ENCODE measurements at places on chromosomes 16 and 17.
A peak's percentile ranks its signal among the peaks of the same experiment; 100 is the strongest.

DNA sequence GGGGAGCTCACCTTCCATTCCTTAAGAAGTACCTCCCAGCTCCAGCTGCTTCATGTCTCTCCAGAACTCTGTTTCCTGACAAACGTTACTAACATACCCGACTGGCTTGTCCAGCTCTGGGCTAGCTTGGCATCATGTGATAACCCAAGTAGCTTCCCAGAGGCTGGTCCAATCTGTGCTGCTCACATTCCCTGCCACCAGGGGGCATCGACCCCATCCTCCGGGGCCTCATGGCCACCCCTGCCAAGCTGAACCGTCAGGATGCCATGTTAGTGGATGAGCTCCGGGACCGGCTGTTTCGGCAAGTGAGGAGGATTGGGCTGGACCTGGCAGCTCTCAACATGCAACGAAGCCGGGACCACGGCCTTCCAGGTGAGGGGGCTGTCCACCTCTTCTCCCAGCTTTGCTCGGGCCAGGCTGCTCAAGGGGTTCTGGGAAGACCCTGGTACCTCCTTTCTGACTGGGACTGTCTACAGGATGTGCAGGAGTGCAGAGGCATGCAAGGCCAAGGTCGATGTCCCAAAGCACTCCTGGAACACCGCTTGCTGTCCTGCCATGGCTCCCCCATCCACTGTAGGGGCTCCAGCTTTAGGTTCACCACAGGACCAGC, 7.6 kb downstream of the EPX start:
- peak; percentile 77 for DNase-seq

DNA sequence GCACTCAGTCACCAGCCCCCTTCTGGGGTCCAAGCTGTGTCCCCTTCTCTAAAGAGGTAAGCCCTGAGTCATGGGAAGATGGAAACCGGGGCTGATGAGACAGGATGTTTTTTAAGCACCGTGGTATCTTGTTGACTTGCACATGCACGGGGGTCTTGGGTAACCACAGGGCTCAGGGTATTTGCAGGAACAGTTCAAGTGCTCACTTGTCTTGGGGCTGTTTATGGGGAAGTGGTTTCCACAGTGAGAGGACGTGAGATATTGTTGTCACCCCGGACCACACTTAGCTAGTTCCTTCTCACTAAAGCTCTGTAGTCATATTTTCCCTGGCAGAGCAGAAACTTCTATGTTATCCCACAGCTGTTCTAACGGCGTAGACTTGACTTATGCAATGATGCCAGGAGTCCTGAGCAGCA, 7.7 kb downstream of the CCL3L1 start:
- no peak for DNase-seq

DNA sequence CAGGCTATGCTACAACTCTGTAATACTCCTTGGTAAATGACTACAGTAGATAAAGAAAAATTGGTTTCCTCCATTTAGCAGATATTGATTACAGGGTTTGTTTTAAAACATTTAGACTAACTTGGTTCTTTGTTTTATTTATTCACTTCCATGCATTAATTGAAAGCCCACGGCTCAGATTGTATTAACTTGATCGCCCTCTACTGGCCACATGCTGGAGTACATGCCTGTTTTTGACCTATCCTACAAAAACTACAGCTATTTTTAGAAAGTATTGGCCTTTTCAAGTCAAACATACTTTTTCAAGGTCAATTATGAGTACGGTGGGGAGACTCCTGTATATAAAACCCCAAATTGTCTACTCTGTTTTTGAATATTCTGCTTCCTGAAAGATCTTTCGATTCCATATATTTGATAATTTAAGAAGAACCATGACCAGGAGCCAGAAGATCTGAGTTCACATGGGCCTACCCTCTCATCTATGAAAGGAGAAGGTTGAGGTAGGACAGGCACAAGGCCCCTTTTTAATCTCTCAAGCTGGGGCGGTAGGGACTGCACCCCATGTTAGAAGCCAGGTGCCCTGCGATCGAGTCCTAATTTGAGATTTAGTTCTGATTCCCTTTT, 51.8 kb downstream of the CA10 start:
- DNase-seq, result peak; percentile 61

- DNase-seq, result no peak
These were observed 11.7 kb downstream of the SOCS3 start for GRCh38 chr17:78348055-78348770.

DNA sequence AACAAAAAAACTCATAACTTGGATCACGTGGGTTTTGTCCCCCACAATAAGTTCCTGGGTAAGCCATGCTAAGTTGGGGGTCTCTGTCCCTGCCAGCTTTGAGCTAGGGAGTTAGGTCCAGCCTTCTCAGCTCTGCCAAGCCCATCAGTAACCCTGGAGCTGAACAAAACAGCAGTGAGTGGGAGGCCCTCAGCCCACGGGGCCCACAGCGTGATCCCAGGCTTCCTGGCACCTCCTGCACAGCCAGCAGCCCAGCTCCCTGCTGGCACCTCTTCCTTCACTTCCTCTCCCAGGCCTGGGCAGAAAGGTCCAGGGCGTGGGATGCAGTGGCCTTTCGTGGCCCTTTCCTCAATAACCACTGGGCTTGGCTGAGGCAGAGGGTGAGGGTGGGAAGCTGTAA, 35.5 kb upstream of the CDC42EP4 start:
- no peak for DNase-seq

DNA sequence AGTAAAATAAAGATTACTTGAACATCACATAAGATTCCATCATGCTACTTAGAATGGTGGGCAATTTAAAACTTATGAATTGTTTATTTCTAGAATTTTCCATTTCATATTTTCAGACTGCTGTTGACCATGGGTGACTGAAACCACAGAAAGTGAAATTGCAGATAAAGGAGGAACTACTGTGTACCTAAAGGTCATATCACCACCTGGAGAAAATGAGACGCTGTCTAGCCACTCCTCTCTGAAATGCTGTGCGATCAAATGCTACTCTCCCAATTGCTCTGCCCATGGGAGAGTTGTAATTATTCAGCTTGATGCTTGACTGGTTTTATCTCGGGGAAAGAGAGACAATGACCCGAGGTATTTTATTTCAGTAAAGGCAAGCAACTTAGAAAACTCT, 128.9 kb upstream of the ERCC4 start:
- DNase-seq, result no peak

- DNase-seq, result no peak
These were observed 12.8 kb downstream of the GNPTG start for GRCh38 chr16:1364510-1364909.
